ENCODE measurements at places on chromosomes 5 and 9.
A peak's percentile ranks its signal among the peaks of the same experiment; 100 is the strongest.

- DNase-seq, result no peak
Measured at GRCh38 chr9:111483439-111483857, 735 bp downstream of the ECPAS start.

DNA sequence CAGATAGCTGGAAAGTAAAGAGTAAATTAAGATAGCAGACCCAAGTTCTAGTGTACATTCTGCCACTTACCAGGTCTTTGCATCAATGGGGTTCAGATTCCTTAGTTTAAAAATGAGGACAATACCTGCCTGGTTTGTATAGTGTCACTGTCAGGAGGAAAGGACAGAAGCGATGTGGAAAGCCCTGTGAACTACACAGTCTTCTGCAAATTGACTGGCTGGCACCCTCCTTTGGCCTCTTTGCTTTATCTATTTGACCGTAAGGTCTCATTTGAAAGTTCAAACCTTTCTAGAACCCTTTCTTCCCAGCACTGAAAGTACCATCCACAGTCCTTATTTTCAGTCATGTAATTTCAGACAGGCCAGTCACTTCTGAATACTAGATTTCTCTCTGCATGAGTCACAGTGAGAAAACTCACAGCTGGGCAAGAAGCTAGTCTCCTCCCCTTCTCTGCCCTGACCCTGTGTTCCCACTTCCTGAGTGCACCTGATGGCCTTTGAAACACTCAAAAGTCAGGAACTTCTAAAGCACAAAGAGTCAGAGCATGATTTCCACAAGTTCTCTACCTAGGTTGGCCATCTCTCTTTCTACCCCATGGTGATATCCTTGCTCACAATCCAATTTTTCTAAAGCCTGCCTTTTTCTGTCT is 91.3 kb upstream of the RASEF start:
- DNase-seq, result no peak

GRCh38 chr5:149210968-149211490 is 60.6 kb upstream of the AFAP1L1 start:
- DNase-seq, result no peak

DNA sequence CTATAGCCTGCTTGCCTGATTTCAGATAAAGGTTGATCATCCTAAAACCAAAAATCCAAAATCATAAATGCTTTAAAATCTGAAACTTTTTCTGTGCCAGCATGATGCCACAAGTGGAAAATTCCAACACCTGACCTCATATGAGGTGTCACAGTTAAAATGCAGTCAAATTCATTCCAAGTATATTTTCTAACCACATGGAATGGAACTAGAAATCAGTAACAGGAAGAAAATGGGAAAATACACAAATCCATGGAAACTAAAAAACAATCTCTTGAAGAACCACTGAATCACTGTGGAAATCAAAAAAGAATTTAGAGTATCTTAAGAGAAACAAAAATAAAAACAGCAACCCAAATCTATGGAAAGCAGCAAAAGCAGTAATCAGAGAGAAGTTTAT is 297.5 kb upstream of the COX7C start:
- DNase-seq, result no peak

GRCh38 chr5:78648359-78649210 is at the start of gene LHFPL2:
LHFPL2 (minus strand) TSS chr5:78648772; CDS start chr5:78510213, 138,559 bp downstream.
- peak; percentile 62 for DNase-seq

DNA sequence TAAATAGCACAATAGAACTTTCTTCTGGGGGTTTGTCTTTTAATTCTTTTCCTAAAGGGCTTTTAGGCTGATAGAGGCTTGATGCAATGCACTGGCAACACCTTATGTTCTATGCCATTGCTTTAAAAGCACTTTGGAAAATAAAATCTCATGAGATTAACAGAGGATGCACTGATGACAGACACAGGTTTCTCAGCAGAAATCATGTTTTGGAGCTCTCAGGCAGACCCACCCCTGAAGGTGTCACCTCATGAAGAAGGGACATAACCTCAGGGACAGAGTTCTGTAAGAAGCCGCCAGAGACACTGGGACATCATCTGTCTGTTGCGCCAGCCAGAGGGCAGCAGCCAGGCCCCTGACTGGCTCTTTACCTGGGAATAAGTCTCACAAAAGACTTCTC is 27.7 kb downstream of the SLC22A5 start:
- DNase-seq, result no peak

GRCh38 chr5:140329739-140330481 is 16.5 kb downstream of the HBEGF start:
- DNase-seq, result no peak

DNA sequence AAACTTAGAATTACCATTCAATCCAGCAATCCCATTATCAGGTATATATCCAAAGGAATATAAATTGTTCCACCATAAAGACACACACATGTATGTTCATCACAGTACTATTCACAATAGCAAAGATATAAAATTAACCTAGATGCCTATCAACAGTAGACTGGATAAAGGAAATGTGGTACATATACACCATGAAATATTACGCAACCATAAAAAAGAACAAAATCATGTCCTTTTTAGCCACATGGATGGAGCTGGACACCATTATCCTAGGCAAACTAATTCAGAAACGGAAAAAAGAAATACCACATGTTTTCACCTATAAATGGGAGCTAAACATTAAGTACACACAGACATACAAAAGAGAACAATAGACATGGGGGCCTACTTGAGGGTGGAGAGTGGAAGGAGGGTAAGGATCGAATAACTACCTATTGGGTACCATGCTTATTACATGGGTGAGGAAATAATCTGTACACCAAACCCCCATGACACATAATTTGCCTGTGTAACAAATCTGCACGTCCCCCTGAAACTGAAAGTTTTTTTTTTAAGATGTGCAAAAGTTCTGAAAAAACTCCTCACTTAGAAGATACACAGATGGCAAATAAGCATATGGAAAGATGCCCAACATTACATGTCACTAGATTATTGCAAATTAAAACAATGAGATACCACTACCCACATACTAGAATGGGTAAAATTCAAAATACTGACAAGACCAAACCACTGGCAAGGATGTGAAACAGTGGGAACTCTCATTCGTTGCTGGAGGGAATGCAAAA is 313.0 kb upstream of the CD180 start:
- no peak for DNase-seq

GRCh38 chr5:37005252-37005651 is 128.7 kb downstream of the NIPBL start:
- DNase-seq, result no peak

DNA sequence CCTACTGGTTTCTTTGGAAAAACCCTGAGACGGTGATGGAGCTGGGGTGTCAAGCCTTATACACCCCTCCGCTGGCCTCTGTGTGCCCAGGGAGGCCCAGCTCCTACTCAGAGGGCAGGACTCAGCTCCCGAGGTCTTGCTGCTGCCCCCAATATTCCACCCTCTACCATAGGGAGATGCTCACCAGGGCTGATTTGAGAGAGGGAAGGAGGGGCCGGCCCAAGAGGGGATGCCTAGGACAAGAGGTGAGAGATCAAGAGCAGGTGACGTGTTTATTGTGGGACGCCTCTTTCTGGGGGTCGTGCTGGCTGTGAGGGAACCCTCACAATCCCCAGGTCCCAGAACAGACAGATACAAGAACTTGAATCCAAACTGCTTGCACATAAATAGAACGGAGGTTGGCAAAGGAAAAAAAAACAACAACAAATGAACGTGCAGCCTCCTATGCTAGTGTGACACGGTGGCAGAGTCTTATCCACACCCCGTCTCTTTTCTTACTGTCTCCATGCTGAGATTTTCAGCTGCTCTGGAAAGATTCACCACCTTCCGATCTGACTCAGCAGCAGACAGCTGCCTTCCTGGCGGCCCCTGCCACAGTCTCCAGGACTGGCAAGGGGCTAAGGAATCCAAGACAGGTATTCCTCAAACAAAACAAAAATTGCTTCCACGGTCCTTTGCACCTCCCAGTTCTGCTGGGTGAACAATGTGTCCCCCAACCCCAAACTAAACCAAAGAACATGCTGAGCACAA is 22.3 kb downstream of the FABP6 start:
- DNase-seq, result no peak

DNA sequence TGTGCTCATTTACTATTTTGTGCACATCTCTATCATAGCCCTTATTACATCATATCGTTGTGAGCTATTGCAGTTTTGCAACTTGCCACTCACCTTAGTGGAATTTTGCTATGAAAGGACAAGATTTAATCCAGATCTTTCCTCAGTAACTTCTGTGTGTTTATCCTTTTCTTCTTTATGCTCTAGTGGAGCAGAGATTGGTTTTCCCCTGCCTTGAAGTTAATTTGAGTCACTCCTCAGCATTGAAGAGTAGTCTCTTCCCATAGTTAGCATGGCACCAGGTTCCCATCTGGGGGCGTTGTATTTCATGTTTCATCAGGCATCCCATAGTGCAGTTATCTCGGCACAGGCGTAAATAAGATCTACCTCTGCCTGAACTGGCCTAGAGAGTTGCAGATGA is 510.4 kb downstream of the PSAT1 start:
- no peak for DNase-seq

GRCh38 chr5:29719171-29719570 is 1474.3 kb upstream of the CDH6 start:
- no peak for DNase-seq

All from KBM-7 (cell line).